ENCODE measurements at places on chromosomes 2 and 18.

DNA sequence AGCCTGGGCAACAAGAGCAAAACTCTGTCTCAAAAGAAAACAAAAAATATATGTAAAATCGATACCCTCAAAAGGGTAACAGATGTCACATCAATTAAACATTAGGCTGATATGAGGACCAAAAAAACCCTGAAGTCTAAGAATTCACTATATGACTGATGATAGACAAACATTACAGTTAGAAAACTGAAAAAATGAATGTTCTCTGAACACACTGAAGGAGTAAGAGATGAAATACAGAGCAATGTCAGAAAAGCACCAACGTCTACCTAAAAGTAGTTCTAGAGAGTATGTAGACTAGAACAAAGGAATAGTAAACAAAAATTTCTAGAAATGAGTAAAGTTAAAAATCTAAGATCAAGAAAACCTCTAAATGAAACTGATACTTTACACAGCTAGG is 81.9 kb downstream of the SLC66A3 start:
- H3K27me3 ChIP-seq, result no peaks in the 10 kb centered on the region
- DNase-seq, result no peak
- H3K27ac ChIP-seq, result no peak overlapping the region
- no peak overlapping the region for H3K4me3 ChIP-seq
- no peaks in the 10 kb centered on the region for H3K4me1 ChIP-seq

DNA sequence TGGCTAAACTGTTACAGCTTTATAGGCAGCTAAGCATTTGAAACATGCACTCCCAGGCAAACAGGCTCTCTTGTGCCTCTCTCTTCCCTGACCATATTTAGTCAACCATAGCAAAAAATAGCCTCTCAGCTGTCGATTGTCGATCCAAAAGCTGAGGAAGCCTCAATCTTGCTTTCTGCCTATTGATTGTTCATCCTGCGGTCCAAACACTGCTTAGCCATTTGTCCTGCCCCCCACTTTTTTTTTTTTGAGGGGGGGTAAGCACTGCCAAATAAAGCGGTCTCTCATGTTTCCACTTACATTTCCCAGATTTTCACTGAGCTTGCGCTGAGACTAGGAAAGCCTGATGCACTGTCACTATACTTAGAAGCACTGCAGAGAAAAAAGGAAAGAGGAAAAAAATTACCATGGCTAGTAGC is 90.8 kb downstream of the MIB1 start:
- H3K27ac ChIP-seq, result no peak overlapping the region
- no peaks in the 10 kb centered on the region for H3K36me3 ChIP-seq

DNA sequence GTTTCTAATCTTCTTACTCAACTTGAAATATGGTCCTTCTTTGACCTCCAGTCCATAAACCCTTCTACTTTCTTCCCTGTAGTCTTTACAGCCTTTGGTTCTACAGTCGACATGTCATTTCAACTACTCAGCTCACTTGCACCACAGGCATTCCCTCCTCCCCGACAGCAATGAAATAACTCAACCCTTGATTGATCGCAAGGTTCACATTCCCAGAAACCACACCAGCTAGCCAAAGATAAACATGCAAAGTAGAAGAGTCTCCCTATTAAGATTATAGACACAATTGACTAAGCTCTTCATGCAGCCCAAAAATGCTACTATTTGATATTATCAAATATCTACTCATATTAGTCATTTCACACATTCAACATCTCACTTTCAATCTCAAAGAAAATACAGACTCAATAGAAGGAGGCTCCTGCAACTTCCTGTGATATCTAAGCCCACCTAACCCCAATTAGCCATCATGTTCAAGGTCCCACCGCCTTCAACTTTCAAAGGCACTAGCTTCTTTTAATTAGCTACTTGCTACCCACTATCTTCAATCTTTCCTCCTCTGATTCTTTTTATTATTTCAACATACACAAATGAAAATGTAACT is 50.8 kb downstream of the RTTN start:
- no peak for DNase-seq
- no peak overlapping the region for H3K27ac ChIP-seq
- no peaks in the 10 kb centered on the region for H3K4me1 ChIP-seq
- peaks cover 16% of the 10 kb centered on the region for H3K36me3 ChIP-seq
- H3K4me3 ChIP-seq, result no peak overlapping the region

DNA sequence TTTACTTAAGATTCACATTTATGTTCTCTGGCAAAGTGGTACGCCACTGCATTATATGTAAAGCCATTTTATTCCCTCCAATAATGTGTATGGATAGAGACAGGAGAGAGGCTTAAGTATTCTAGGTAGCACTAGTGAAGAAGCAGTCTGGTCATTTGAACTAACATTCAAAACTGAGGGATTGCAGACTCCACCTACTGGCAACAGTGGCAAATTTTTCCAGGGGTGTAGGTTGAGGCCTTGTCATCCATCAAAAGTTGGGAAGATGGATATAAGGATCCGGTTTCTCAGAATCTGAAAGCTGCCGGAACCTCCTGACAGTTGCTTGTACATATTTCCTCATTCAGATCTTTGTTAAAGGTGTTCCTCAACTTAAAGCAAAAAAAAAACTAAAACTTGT is 465.5 kb upstream of the FSHR start:
- H3K4me3 ChIP-seq, result no peak overlapping the region
- no peaks in the 10 kb centered on the region for H3K27me3 ChIP-seq
- no peaks in the 10 kb centered on the region for H3K4me1 ChIP-seq
- no peak for DNase-seq
- no peak overlapping the region for H3K27ac ChIP-seq

DNA sequence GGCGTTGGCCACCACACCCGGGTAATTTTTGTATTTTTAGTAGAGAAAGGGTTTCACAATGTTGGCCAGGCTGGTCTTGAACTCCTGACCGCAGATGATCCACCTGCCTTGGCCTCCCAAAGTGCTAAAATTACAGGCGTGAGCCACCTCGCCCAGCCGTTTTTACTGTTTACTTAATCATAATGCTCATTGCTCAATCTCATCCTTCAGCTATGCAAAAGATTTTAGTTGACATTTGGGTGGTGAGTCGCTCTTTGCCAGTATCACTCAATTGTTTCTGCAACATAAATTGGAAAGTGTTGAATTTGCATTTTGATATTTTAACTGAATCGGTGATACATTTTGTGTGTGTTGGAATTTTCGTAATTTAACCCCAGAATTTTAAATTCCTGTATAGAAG is 7.8 kb upstream of the ZNF532 start:
- peaks cover 3% of the 10 kb centered on the region for H3K4me1 ChIP-seq
- H3K27me3 ChIP-seq, result no peaks in the 10 kb centered on the region
- H3K36me3 ChIP-seq, result no peaks in the 10 kb centered on the region
- no peak overlapping the region for H3K4me3 ChIP-seq

DNA sequence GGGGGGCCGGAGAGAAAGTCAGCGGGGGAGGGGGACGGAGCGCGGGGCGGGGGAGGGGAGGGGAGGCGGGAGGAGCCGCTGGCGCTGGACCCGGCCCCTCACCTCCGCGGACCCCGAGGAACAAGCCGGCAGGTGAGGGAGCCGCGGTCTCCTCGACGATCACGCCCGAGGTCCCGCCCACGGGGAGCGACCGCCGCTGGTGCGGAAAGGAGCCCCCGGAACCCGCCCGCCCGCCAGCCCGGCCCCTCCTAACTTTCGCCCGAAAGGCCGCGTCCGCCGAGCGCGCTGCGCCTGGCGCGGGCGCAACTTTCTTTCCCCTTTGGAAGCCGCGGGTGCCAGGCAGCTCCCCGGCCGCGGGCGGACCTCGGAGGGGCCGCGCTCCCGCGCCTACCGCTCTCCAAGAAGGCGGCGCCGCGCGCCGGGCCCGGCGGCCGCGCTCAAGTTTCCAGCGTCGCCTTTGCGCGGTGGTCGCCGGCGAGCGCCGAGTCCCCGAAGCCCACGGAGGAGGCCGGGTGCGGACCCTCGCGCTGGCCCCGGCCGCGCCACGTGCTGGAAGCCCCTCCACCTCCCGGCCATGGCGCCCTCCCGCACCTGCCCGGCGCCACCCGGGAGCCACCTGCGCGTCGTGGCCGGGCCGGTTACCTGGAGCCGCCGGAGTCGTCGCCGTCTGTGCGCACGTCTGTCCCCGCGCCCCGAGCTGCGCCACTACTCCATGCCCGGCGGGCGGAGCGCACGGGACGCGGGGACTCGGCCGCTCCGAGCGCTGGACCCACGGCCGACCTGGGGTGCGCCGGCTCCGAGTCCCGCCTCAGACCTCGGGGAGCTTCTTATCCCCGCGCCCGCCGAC is at the start of gene ALKAL2:
ALKAL2 (minus strand) TSS at position 181 of the 847 bp plus-strand sequence. CDS start 256 bp downstream, outside the sequence.
- H3K36me3 ChIP-seq, result no peaks in the 10 kb centered on the region
- H3K4me1 ChIP-seq, result peaks cover 20% of the 10 kb centered on the region
- H3K27ac ChIP-seq, result no peak within 1 kb of the TSS
- peak; percentile 47 for DNase-seq
- H3K4me3 ChIP-seq, result no peak within 1 kb of the TSS
